ENCODE measurements at places on chromosomes 6 and 20.

GRCh38 chr20:50141811-50142561 lies 11.5 kb downstream of the PEDS1 start:
- H3K27me3 ChIP-seq, result no peaks in the 10 kb centered on the region
- no peak overlapping the region for H3K4me3 ChIP-seq
- DNase-seq, result no peak
- H3K4me1 ChIP-seq, result peaks cover 68% of the 10 kb centered on the region

DNA sequence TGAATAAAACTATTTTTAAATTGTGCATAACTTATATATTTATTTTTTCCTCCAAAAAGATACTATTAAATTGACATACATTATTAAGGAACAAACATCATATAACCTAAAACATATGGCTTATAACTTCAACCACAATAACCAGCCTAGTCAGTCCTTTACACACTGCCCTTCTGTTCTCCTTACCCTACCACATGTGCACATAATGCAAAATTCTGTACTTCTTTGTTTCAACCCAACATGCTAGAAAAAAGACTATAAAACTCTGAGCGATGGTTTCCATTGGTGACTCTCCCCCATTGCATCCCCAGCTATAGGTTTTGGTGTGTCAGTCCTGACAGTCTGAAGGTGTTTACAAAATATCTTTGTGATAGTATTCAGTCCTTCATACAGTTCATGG lies 14.8 kb upstream of the TTK start:
- no peak overlapping the region for H3K27ac ChIP-seq
- H3K27me3 ChIP-seq, result no peaks in the 10 kb centered on the region
- no peak for DNase-seq
- H3K4me1 ChIP-seq, result no peaks in the 10 kb centered on the region
- H3K4me3 ChIP-seq, result no peak overlapping the region

GRCh38 chr6:157768304-157768703 lies 54.7 kb upstream of the SNX9 start:
- no peaks in the 10 kb centered on the region for H3K36me3 ChIP-seq
- no peak overlapping the region for H3K4me3 ChIP-seq
- peaks cover 22% of the 10 kb centered on the region for H3K4me1 ChIP-seq
- H3K27me3 ChIP-seq, result no peaks in the 10 kb centered on the region
- peak overlapping the region; percentile 33 for H3K27ac ChIP-seq

DNA sequence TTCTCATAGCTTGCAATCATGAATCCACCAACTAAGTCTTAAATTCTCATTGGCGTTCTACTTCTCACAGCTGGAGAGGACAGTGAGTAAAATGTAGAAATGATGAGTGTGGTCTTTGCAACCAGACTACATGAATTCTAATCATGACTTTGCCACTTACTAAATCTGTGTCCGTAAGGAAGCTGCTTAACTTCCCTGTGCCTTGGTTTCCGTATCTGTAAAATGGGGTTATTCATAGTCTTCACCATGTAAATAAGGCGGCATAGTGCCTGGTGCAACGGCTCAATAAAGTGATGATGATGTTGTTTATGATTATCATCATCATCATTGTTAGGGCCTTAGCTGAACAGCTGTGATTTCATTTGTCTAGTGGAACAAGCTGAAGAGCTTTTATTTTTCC lies 12.6 kb downstream of the CFAP206 start:
- H3K4me3 ChIP-seq, result no peak overlapping the region
- no peak for DNase-seq
- no peaks in the 10 kb centered on the region for H3K27me3 ChIP-seq
- H3K27ac ChIP-seq, result no peak overlapping the region
- H3K36me3 ChIP-seq, result no peaks in the 10 kb centered on the region

DNA sequence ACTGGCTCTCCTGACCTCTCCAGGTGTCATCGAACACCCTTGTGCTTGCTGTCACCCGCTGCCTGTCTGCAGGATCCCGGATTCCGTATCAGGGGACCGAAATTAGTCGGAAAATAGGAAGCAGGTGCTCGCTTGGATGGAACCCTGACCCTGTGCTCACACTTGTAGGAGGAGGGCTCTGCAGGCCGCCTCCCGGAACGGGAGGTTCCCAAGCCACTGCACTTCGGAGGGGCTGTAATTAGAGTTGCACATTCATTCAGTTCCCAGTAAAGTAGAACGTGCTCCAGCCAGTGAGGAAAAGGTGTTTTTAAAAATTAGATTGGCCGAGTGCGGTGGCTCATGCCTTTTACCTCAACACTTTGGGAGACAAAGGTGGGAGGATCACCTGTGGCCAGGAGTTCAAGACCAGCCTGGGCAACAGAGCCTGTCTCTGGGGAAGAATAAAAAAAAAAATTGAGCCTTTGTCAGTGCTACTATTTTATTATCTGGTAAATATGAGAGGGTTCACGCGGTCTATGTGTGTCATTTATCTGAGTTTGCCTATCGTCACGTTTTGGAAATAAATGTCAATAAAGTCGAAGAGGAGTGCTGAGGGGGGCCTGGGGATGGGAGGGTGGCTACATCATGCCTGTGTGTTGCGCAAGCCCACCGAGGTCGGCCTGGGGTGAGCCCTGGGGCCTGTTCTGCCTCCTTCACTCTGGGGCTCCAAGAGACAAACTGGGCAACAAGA lies 1.5 kb upstream of the GMEB2 start:
- H3K27me3 ChIP-seq, result no peaks in the 10 kb centered on the region
- H3K27ac ChIP-seq, result peak overlapping the region; percentile 98
- H3K36me3 ChIP-seq, result no peaks in the 10 kb centered on the region
- H3K4me1 ChIP-seq, result peaks cover 39% of the 10 kb centered on the region

GRCh38 chr6:84508981-84509380 lies 255.4 kb downstream of the TBX18 start:
- no peaks in the 10 kb centered on the region for H3K27me3 ChIP-seq
- no peaks in the 10 kb centered on the region for H3K4me1 ChIP-seq
- no peaks in the 10 kb centered on the region for H3K36me3 ChIP-seq
- H3K27ac ChIP-seq, result no peak overlapping the region
- H3K4me3 ChIP-seq, result no peak overlapping the region

GRCh38 chr20:52270696-52271095 lies 79.1 kb upstream of the ZFP64 start:
- H3K27ac ChIP-seq, result no peak overlapping the region

DNA sequence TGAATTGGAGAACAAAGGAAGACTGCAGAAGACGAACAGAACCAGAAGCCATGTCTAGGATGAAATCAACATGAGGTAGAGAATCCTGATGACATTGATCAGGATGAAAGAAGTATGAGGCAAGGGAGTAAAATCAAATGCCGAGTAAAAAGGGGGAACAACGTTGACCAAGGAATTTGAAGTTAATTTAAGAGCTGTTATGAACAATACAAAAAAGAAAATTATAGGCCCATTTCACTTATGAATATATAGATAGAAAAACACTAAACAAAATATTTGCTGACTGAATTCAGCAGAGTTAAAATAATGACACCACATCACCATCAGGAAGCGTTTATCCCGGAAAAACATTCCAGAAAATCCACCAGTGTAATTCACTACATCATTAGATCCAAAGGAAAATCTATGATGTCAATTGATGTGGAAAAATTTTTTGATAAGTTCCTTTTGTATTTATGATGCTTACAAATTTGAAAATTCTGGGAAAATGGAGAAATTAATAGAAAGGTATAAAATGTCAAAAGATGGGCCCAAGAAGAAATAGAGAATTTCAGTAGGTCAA lies 8.1 kb upstream of the CCN5 start:
- no peaks in the 10 kb centered on the region for H3K27me3 ChIP-seq
- peak overlapping the region; percentile 85 for H3K27ac ChIP-seq
- no peak for DNase-seq
- H3K36me3 ChIP-seq, result no peaks in the 10 kb centered on the region
- no peak overlapping the region for H3K4me3 ChIP-seq

- DNase-seq, result no peak
- no peak overlapping the region for H3K27ac ChIP-seq
- H3K4me3 ChIP-seq, result no peak overlapping the region
- H3K4me1 ChIP-seq, result no peaks in the 10 kb centered on the region
- no peaks in the 10 kb centered on the region for H3K27me3 ChIP-seq
- no peaks in the 10 kb centered on the region for H3K36me3 ChIP-seq
Observed at GRCh38 chr20:29410806-29411457, 1846.5 kb upstream of the DEFB115 start.

DNA sequence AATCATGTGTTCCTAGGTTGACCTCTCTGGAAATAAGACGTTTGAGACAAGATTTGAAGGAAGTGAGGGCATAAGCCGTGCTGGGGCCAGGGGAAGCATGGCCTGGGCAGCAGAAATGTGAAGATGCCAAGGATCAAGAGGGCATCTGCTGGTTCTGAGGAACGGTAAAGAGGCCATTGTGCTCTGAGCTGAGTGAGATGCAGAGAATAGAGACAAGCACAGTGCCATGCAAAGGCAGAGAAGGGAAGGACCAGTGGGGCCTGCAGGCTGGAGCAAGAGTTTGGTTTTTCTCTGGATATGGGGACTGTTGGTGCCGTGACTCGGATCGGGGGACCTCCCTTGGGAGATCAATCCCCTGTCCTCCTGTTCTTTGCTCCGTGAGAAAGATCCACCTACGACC lies 50.8 kb downstream of the SMPDL3A start:
- no peak for DNase-seq
- H3K4me3 ChIP-seq, result no peak overlapping the region
- H3K27ac ChIP-seq, result no peak overlapping the region
- H3K36me3 ChIP-seq, result no peaks in the 10 kb centered on the region

GRCh38 chr20:41348430-41349172 lies 8.0 kb downstream of the LPIN3 start:
- no peaks in the 10 kb centered on the region for H3K4me1 ChIP-seq
- no peak overlapping the region for H3K4me3 ChIP-seq
- peaks cover 73% of the 10 kb centered on the region for H3K36me3 ChIP-seq
- no peak for DNase-seq
- H3K27ac ChIP-seq, result no peak overlapping the region
- H3K27me3 ChIP-seq, result no peaks in the 10 kb centered on the region

GRCh38 chr6:66538551-66539135 lies 831.6 kb upstream of the EYS start:
- H3K27me3 ChIP-seq, result no peaks in the 10 kb centered on the region
- DNase-seq, result no peak
- H3K27ac ChIP-seq, result no peak overlapping the region

GRCh38 chr20:21189761-21190523 lies 64.1 kb downstream of the KIZ start:
- no peaks in the 10 kb centered on the region for H3K36me3 ChIP-seq
- no peak overlapping the region for H3K27ac ChIP-seq
- DNase-seq, result no peak
- no peaks in the 10 kb centered on the region for H3K4me1 ChIP-seq
- H3K4me3 ChIP-seq, result no peak overlapping the region

DNA sequence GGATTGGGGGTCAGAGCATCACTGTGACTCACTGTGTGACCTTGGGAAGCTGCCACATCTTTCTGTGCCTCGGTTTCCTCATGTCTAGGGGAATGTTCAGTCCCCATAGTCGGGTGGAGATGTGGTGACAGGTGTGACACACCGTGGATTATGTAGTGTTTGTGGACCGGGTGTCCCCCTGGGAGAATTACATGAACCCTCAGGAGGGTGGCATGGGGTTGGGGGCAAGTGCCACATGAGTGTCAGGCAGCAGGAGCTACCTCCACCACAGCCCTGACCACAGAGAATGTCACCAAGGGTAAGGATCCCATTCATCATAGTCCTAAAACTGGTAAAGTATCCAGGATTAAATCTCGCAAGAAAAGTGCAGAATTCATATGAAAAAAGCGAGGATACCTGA lies 23.2 kb downstream of the SUN5 start:
- no peak for DNase-seq
- no peaks in the 10 kb centered on the region for H3K27me3 ChIP-seq
- no peaks in the 10 kb centered on the region for H3K36me3 ChIP-seq
- H3K4me1 ChIP-seq, result peaks cover 10% of the 10 kb centered on the region
- no peak overlapping the region for H3K27ac ChIP-seq
- no peak overlapping the region for H3K4me3 ChIP-seq

GRCh38 chr6:34945317-34945716 lies 56.3 kb downstream of the ANKS1A start:
- no peak overlapping the region for H3K27ac ChIP-seq
- H3K27me3 ChIP-seq, result no peaks in the 10 kb centered on the region
- no peaks in the 10 kb centered on the region for H3K4me1 ChIP-seq

GRCh38 chr6:82179415-82179814 lies 68.1 kb downstream of the IBTK start:
- no peak overlapping the region for H3K27ac ChIP-seq
- H3K36me3 ChIP-seq, result peaks cover 30% of the 10 kb centered on the region
- DNase-seq, result no peak
- H3K4me1 ChIP-seq, result no peaks in the 10 kb centered on the region
- H3K27me3 ChIP-seq, result no peaks in the 10 kb centered on the region
- no peak overlapping the region for H3K4me3 ChIP-seq

DNA sequence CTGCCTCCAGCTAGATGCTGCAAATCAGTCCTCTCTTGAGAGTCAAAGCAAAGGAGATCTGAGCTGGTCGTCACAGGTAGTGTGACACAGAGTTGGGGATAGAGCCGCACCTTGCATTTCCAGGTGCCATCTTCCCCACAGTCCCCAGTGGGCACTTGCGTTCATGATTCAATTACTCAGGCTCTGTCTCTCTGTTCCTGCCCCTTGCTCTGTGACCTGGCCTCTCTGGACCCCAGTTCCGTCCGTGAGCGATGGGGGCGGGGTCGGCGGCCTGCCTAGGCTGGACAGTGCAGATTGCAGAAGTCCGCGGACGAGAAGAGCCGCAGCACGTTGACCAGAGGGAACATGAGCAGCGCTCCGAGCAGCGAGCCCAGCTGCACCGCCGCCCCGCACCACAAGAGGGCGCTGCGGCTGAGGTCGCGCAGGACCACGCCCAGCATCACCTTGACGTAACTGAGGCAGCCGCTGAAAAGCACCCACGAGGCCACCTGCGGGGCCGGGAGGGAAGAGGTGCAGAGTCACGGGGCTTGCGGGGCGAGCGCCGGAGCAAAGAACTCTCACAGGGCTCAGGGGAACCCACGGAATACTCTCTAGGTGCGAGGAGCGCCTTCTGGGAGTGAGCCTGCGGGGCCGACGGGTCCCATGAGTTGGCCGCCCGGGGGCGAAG lies 7.4 kb downstream of the SLC52A3 start:
- peaks cover 54% of the 10 kb centered on the region for H3K36me3 ChIP-seq
- H3K4me3 ChIP-seq, result no peak overlapping the region
- no peak overlapping the region for H3K27ac ChIP-seq
- peaks cover 11% of the 10 kb centered on the region for H3K27me3 ChIP-seq
- H3K4me1 ChIP-seq, result peaks cover 3% of the 10 kb centered on the region
- no peak for DNase-seq

DNA sequence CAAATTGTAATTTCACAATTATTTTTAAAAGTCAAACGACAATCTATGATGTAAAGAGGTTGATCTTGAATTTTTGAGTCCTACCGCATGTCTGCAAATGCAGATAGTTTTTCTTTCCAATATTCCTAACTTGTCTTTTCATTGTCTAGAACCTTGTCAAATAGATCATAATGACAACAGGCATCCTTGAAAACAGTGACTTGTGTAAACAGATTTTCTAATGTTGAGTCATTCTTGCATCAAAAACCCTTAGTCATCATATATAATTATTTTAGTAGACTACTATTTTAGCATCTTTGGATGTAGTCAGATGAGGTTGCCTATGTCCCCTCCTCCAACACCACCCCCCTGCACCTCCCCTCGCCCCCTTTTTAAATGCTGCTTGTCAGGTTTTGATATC lies 43.8 kb downstream of the BMP6 start:
- H3K4me3 ChIP-seq, result no peak overlapping the region
- H3K4me1 ChIP-seq, result no peaks in the 10 kb centered on the region
- no peaks in the 10 kb centered on the region for H3K36me3 ChIP-seq

GRCh38 chr20:4014031-4014474 lies 1.3 kb downstream of the RNF24 start:
- peak overlapping the region; percentile 98 for H3K4me3 ChIP-seq
- peaks cover 43% of the 10 kb centered on the region for H3K4me1 ChIP-seq
- H3K27ac ChIP-seq, result peak overlapping the region; percentile 85
- DNase-seq, result no peak
- H3K36me3 ChIP-seq, result no peaks in the 10 kb centered on the region

GRCh38 chr6:138722425-138723371 lies 50.9 kb upstream of the CCDC28A start:
- H3K36me3 ChIP-seq, result no peaks in the 10 kb centered on the region
- H3K27me3 ChIP-seq, result no peaks in the 10 kb centered on the region
- H3K4me3 ChIP-seq, result no peak overlapping the region
- no peak overlapping the region for H3K27ac ChIP-seq

Data from esophagus muscularis mucosa (tissue), 4 donors.